ENCODE measurements at places on chromosomes 1 and 21.

GRCh38 chr1:192615055-192615454, 20.9 kb upstream of the RGS13 start:
- no peak for DNase-seq

GRCh38 chr1:45929257-45929687, 125.9 kb downstream of the MAST2 start:
- peak; percentile 19 for DNase-seq

DNA sequence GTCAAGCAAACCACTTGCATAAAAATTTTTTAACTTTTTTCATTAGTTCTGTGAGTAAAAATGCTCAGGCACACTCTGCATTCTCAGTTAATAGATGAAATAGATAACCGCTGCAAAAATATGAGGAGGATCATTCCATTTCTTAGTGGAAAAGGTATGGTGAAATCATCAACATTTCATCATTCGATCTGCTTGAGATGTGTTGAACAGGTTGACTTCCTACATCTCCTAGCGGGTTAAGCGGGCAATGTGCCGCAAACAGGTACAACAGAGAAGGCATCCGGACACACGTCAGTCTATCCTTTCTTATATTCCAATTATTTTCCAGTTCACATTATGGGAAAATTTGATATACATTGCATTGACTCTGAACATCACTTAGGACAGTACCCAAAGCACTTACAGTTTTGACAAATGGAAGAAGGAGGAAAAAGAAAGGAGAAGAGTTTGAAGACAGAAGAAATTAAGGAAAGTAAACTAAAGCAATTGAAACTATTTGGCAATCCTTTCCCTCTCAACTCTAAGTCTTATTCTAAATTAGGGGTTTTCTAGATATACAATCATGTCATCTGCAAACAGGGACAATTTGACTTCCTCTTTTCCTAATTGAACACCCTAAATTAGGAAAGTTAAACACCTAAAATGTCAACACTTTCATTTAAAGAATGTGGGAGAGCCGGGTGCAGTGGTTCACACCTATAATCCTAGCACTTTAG, 33.5 kb downstream of the NIBAN1 start:
- no peak for DNase-seq

DNA sequence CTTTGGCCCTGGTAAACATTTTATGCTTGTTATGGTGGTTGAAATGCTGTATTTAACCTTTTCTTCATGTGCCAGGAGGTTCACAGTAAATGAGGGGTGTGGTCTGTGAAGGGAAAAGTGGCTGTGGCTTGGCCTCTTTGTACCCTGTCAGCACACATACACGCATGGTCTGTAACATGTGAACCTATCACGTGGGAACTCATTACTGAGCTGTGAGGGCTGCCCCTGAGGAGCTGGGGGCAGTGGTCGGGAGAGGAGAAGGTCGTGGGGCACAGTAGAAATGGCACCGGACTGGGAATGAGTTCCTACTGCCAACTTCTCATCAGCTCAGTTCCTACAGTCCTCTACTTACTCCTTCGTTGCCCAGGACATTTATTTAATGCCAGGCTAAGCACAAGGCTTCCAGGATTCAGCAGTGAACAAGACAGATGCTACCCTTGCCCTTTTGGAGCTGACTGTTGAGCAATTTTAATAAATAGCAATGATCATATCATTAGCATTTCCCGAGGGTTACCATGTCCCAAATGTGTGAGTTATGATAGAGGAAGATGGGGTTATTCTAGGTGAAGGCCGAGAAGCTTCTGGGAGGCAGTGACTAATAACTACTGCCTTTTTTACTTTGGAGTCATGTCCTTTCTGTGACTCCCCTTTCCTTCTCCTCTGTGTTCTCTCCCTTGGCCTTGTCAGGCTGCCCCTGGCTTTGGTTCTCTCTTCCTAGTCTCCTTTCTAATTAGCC, 38.8 kb downstream of the DDR2 start:
- DNase-seq, result no peak

DNA sequence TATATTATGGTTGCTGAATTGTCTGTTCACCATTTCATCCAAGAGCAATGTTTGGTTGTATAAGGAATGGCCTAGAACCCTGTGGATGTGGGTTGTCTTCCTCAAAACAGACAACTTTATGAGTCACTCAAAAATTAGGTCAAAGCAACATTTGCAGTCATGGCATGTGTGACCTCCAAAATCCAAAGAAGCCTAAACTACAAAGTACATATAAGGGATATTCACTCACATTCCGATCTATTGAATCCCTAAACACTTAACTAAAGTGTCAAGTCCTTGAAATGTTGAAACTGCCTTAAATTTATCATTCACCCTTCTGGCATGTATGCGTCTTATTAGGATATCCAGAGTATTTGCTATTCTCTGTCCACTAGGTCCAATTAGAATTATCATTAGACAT, 491.5 kb downstream of the NUF2 start:
- DNase-seq, result no peak

- DNase-seq, result no peak
Measured at GRCh38 chr1:96962216-96962615, 240.6 kb downstream of the PTBP2 start.

DNA sequence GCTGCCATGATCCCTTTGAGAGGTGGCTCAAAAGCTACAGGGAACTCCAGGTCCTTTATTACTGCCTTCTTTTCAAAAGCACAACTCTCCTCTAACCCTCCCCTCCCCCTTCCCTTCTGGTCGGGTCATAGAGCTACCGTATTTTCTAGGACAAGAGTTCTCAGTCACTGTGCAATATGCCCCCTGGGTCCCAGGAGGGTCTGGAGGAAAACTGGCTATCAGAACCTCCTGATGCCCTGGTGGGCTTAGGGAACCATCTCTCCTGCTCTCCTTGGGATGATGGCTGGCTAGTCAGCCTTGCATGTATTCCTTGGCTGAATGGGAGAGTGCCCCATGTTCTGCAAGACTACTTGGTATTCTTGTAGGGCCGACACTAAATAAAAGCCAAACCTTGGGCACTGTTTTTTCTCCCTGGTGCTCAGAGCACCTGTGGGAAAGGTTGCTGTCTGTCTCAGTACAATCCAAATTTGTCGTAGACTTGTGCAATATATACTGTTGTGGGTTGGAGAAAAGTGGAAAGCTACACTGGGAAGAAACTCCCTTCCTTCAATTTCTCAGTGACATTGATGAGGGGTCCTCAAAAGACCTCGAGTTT, 3.1 kb downstream of the BTG2 start:
- DNase-seq, result no peak

GRCh38 chr1:210236386-210236839, 3.8 kb downstream of the SERTAD4 start:
- no peak for DNase-seq

DNA sequence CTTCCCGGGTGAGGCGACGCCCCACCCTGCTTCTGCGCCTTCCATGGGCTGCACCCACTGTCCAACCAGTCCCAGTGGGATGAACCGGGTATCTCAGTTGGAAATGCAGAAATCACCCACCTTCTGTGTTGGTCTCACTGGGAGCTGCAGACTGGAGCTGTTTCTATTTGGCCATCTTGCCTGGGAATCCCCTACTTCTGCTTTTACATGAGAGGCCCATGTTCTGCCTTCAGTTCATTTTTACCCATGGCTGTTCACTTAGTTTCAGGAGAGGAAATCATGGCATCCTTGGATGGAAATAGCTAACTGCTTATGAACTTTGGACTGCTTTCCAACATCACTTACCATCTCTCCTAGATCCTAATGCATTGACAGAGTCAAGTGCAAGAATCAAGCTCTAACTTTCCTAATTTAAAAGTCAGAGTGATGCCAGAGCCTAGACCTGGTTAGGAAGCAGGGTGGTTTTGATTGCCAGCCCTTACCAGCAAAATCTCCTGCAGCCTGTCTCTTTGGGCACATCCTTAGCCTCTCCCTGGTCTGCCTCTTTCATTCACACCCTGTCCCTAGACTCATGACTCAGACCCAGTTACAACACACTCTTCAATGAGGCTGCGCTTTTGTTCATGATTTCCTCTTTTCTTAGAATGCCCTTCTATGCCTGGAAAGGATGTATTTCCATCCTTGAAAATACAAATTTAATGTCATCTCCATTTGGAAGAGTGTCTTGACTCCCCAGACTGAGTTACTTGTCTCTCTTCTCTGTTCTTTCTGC, 137.2 kb downstream of the KCTD3 start:
- no peak for DNase-seq

GRCh38 chr1:82837766-82838465, 1037.2 kb downstream of the ADGRL2 start:
- peak; percentile 11 for DNase-seq

DNA sequence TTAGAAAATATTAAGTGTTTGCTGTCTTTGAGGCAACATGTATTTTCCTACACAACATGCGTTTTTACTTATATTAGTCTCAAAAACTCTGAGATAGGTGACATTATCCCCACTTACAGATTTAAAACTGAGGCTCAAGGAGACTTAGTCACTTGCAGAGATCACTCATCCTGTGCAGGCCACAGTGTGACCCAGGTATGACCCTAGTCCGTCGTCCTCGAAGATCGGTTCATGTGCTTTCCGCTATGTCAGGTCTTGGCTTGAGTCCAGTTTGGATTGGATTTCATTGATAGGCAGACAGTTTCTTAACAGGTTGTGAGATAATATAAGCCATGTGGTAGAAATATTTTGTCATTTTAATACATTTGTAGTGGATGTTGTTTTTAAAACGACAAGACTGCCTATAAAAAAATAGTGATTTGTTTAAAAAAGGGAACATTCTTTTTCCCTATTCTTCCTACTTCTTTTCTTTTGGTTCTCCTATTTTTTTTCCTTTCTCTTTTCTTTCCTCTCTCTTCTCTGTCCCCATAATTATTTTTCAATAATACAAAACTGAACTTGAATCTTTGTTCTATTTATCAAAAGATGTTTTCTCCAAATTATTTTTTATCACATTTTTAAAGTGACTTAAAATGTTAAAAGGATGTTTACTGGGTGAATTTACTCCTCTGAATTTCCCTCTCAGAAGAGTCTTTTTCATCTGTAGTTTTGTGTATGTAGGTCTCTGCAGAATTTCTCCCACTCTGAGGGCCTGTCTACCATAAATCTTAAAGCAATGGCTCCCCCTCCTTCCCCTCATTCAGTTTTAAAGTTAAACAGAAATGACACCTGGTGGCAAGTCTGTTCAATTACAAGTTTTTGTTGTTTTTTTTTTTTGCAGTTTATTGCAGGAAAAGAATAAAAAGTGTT, 81.8 kb downstream of the PHTF1 start:
- peak; percentile 1 for DNase-seq

DNA sequence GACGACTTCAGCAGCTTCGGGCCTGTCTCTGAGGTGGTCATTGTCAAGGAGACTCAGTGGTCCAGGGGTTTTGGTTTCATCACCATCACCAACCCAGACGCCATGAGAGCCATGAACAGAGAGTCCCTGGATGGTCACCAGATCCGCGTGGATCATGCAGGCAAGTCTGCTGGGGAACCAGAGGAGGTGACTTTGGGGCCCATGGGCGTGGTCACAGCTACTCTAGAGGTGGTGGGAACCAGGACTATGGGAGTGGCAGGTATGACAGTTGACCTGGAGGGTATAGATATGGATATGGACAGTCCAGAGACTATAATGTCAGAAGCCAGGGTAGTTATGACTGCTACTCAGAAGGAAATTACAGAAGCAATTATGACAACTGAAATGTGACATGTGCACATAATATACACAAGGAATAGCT, 19.3 kb upstream of the METTL13 start:
- DNase-seq, result no peak

DNA sequence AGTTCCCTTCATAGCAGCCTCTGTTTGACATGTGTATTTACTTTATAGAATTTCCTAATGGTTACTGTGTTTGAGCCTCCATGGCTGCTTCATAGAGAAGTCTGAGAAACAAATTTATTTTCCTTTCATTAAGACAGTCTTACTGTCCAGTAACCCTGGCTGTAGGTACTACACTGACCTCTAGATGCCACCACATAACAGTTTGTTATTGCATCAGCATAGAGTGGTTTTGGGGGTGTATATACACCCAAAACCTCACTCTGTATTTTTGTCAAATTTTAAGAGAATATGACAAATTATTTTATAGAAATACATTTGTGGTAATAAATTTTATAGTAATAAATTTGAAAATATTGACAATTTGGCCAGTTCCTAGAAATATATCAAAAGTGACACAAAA, 57.3 kb downstream of the OBSCN start:
- no peak for DNase-seq

DNA sequence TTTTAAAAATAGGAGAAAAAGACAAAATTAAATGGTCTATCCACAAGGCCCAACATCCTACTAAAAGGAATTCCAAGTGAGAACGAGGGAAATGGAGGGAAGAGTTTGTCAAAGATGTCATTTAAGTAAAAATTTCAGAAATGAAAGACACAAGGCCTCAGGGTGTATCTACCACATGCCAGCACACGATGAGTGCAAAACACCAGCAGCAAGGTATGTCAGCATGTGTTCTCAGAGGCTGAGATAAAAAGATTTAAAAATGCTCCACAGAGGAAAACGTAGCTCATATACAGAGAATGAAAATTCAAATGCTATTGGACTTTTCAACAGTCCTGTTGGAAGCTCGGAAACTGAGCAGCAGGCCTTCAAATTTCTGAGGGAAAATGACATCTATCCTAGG, 42.0 kb downstream of the RHOU start:
- DNase-seq, result no peak

- DNase-seq, result no peak
Measured at GRCh38 chr1:10776190-10776905, 20.1 kb downstream of the CASZ1 start.

- no peak for DNase-seq
Measured at GRCh38 chr1:209484429-209484828, 99.1 kb upstream of the CAMK1G start.

DNA sequence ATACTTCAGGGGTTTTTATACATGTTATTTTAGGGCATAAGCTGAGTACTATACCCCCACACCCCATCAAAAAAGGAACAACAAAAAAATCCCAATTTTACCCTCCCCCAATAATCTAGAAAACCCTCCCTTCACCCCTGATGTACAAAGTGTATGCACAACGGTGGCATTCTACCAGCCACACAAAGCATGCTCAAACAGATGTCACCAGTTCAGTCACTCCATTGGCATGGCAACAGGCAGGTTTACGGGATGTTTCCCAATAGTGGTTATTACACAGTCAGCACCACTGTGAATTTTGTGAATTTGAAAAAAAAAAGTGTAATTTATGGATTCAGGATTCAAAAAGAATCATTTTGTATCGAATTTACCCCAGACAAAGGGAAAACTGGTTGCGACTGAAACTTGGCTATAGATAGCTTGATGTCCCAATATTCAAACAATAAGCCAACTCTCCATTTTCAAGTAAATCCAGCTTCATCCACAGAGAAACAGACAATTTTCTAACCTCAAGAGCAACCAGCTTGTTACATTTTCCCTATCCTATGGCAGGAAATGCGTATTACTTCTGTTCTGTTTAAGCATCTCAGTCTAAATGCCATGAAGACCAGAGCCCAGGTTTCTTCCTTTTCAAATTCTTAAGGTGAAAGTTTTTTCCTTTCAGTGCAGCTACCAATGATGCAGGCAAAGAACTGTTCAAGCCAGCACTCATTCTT, 34.0 kb upstream of the SLC45A3 start:
- peak; percentile 18 for DNase-seq

- no peak for DNase-seq
Measured at GRCh38 chr1:38448893-38449292, 402.3 kb upstream of the POU3F1 start.

- no peak for DNase-seq
Measured at GRCh38 chr1:37616330-37616729, 18.4 kb downstream of the RSPO1 start.
